ENCODE measurements at places on chromosomes 3 and 15.

DNA sequence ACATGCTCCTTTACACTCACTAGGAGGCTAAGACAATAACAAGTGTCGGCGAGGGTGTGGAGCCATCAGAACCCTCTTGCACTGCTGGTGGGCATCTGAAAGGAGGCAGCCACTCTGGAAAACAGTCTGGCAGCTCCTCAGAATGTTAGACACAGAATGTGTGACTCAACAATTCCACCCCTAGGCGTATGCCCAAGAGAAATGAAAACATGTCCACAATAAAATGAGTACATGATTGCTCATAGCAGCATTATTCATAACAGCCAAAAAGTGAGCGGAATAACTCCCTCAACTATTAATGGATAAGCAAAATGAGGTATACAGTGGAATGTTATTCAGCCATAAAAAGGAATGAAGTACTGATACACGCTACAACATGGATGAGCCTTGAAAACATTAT lies 57.8 kb downstream of the WNT7A start:
- DNase-seq = no peak

DNA sequence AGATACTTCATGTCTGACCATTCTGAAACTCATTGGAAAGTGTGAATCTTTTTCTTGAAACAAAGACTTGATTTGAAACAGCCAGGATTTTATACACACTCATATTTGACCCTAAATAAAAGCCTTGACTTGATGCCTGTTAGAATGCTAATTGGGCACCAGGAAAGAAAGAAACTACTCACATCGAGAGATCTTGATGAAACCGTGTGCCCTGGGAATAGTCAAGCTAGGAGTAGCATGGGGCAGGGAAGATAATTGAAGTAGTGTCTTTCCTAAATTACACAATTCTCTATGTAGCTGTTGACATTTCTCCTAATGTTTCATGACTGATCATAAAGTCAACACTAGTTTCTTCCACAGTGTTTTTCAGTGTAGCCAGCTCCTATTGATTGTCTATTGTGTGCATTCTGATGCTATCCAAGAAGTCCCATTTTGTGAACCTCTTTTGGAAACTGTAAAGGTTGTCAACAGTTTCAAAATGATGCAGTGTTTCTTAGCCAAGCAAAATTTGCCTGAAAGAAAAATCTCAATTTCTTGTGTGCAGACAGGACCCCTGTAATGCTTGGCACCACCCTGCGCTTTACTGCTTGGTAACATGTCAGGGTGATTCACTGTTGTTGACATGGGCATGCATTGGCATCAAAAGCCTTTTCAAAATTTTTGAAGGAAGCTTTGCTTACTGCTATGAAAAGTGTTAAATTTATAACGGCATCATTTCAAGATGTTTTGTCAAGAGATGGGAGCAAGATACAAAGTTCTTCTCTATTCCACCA lies 52.5 kb upstream of the OTOL1 start:
- no peak for DNase-seq

DNA sequence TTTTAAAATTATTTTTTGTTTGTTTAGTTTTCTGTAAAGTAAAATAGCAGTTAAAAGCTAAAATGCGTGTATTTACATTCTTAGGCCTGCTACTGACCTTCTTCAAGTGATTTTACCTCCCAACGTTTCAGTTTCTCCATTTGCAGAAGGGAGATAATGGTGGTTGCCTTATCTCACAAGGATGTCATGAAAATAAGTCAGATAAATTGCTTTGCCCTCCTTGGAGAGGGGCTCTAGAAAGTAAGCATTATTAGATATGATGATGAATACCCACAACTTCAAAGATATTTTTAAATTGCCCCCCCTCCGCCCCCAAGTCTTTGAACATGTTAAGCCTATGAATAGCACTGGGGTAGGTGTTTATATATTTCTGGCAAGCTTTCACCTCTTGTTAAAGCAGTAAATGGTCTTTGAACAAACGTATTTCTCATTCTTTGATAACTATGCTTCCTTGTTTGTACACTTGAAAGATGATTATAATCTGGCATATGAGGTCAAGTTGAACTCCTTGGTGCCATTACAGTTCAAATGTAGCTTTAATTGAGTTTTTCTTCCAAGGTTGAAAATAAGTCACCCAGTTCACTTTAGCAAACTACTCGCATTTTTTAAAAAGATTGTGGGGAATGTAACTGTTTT lies 6.4 kb downstream of the TERC start:
- DNase-seq = no peak

- DNase-seq = no peak
Observed at GRCh38 chr15:63462088-63462487, 42.3 kb upstream of the USP3 start.

DNA sequence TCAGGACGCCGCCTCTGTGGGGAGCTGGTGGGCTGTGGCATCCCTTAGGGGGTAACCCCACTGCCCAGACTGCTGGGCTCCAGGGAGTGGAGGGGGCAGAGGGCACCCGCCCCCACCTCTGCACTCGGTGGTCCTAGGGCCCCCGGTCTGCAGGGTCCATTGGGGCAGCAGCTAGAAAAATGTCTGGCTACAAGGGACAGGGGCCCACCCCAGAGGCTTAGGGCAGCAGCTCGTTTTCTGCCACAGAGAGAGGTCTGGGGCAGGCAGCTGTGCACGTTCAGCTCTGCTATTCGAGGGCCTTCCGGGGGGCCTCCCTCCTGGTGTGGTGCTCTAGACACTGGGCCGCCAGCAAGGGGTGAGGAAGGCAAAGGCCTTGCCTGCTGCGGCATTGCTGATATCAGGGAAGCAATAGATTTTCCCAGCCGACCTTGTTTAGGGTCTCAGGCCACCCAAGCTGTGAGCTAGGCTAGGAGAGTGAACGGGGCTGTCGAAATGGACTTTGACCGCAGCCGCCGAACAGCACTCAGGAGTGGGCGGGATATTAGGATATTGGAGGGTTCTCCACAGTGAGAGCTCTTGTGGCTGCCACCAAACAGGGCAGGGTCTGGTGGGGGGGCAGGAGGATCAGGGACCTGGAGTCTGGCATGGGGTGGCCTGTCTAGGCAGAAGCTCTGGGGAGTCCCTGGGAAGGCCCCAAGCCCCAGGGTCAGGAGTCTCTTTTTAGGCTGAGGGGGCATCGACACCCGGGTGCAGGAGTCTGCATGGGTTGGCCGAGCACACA lies 61.4 kb upstream of the KLF13 start:
- DNase-seq = no peak

- no peak for DNase-seq
Observed at GRCh38 chr3:177487635-177488186, 290.4 kb upstream of the TBL1XR1 start.

- DNase-seq = no peak
Observed at GRCh38 chr3:63779227-63779626, 39.9 kb upstream of the C3orf49 start.

DNA sequence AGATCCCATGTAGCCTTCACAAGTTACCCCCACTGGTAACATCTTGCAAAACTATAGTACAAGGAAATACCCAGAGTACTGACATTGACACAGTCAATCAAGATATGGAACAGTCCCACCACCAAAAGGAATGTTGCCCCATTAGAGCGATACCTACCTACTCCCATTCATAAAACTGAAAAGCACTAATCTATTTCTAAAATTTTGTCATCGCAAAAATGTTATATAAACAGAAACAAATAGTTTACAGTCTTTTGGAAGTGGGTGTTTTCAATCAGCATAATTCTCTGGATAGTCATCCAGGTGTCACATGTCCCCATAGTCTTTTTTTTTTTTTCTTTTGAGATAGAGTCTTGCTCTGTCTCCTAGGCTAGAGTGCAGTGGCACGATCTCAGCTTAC lies 156.9 kb upstream of the AGTR1 start:
- DNase-seq = no peak

DNA sequence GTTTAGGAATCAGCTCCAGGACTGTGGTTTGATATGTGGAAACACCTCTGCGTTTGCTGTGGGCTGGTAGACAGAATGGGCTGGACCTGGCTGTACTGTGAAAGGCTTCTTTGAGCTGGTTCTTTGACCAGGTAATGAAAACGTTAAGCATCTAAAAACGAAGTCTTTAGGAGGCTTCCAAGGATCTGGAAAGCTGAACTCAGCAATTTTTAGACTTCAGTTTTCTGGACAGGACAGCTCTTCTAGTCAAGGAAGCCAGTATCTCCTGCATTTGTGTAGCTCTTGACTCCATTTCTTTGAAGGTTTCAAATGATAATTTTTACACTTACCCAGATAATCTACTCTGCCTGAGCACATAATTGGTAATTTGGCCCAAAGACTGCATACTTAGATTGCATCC lies 25.5 kb downstream of the MAP2K1 start:
- DNase-seq = no peak

DNA sequence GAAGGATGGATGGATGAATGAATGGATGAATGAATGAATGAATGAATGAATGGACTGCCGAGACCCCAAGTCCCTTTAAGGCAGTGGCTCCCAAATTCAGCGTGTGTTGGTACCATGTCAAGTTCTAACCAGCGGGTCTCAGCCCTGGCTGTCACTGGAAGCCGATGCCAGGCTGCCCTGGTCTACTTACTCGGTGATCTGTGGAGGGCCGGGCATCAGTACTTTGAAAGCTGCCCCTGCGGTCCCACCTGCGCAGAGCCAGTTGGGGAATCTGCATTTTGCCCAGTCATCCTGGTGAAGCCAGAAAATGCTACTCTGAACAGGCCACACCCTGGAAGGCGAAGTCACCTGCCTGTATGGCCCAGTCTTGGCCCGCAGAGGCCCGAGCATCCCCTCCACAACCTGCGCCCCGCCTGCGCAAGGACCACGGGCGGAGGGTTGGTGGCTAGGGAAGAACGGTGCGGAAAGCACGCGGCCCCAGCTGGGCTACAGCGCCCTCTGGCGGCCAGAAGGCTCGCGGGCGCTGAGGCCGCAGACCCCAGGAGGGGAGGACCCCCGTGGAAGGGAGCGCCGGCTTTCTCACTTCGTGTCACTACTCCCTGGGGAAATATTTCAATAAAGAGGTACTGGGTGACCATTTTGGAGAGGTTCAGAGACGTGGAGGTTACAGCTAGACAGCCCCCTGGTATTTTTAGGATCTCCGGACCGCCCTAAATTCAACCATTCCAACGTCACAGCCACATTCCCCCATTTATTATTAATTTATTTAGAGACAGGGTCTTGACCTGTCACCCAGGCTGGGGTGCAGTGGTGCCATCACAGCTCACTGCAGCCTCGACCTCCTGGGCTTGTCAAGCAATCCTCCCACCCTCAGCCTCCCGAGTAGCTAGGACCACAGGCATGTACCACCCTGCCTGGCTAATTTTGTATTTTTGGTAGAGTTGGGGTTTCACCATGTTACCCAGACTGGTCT lies 34.9 kb downstream of the PRKCD start:
- no peak for DNase-seq

DNA sequence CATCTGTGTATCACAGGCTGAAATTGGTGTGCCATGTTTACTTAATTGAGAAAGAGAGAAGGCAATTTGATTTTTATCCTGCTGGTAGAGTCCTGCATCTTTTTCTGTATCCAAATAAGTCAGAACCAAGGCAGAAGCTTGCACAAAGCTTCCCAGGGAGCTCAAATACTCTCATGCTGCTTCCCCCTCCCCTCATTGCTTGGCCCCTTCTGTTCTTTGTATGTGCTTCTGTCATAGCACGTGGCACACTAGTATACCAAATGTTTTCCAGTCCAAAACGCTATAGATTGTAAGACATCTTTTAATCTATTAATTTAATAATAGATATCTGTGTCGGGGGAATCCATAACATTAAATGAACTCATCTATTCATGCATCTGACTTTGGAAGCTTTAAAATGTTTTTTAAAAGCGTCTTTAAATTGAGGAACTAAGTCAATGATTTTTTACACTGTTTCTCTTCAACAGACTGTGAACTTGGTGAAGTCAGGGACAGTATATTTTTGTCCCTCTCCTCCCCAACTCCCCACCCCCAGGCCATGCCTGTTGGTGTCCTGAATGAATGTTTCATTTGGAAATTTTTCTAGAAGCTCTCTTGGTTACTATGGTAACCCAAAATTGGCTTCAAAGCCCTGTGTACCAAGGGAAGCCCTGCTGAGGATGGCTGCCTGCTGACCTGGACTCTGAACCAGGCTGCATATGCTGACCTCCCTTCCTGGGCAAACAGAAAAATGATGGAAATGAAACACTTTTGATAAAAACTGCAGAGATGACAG lies 26.2 kb upstream of the SLC35G2 start:
- DNase-seq = no peak

DNA sequence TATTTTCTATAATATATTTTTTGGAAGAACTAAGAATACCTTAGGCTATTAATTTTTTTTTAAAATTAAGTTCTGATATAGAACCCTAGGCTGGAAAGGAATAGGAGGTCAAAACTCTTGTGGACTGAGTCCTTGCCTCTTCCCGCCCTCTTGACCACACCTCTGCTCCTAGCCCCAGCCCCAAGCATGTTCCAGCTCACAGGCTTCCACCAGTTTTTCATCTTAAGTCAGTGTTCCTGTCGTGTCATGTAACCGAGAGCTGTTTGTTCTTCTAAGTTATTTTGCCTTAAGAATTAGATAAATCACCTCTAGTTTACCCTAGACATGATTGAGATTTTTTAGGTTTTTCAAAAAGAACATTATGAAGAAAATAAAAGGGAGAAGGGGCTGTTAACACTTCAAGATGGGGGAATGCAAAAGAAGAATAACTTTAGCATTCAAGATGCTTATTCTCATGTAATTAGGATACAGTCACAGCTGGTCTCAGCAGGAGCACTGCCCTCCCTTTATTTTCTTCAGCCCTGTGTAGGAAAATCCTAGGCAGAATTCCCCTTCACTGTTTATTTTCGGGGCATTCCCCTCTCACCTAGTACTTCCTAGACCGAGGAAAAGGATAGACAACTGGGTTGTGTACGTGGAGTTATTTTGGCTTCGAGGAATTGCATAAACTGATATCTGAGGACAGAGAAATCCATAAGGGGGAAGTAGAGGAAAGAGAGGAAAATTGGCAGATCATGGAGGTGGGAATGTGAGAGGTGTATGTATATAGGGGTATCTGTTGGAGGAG lies 110.2 kb downstream of the CMSS1 start:
- DNase-seq = no peak

- no peak for DNase-seq
Observed at GRCh38 chr3:171685116-171685895, 125.0 kb downstream of the PLD1 start.

DNA sequence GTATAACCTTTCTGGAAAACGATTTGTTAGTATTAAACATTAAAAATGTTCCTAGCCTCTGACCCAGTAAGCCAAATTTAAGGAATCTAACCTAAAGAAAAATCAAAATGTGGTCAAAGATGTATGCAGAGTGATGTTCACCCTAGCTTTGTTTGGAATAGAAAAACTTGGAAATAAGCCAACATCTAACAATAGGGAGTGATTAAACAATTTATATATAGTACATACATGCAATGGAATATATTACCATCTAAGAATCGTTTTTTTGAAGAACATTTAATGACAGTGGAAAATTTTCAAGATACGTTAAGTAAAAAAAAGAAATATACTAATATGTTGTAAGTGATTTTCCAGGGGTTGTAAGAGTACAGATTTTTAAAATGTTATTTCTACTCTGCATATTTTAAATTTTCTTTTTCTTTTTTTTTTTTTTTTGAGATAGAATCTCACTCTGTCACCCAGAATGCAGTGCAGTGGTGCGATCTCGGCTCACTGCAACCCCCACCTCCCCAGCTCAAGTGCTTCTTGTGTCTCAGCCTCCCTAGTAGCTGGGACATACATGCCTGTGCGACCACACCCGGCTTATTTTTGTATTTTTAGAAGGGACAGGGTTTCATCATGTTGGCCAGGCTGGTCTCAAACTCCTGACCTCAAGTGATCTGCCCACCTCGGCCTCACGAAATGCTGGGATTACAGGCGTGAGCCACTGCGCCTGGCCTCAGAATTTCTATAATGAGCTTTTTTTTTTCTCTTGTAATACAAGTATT lies 54.9 kb downstream of the ANP32A start:
- DNase-seq = no peak

- no peak for DNase-seq
Observed at GRCh38 chr15:71245588-71245987, 130.3 kb downstream of the THSD4 start.
